ENCODE measurements at places on chromosomes 1 and 21.

DNA sequence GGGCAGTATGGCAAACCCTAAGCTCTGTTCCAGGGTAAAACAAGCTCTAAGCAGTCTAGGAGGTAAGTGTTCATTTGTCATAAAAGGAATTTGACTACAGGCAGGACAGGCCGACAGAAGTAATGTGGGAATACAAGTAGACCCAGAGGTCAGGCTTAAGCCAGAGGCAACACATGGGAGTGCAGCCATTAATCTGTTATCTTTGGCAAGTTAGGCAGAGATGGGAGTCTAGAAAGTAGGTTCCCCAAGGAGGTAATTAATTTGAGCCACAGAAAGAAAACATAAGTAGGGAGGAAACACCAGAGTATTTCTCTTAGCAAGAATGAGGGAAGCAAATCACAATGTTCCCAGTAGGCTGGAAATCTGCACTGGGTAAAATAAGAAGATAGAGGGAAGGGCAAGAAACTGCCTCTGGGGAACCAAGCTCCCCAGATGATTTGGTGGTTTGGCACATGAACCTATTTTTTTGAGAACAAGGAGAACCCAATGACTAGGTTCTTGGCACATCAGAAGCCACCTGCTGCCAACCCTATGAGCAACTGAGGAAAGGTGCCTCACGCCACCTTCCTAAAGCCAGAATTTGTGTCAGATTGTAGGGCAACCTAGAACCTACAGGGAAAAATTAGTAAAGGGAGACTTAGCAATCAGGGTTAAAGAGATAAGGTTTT is 636.4 kb upstream of the PLXNA2 start:
- no peak for DNase-seq

GRCh38 chr1:201471772-201472171 is 2.8 kb upstream of the PHLDA3 start:
- DNase-seq: no peak

- DNase-seq: no peak
These were observed 61.8 kb upstream of the ETS2 start for GRCh38 chr21:38743772-38744529.

GRCh38 chr1:2516124-2516523 is 10.3 kb downstream of the PANK4 start:
- DNase-seq: no peak

GRCh38 chr21:20591284-20591683 is 406.9 kb upstream of the NCAM2 start:
- no peak for DNase-seq

DNA sequence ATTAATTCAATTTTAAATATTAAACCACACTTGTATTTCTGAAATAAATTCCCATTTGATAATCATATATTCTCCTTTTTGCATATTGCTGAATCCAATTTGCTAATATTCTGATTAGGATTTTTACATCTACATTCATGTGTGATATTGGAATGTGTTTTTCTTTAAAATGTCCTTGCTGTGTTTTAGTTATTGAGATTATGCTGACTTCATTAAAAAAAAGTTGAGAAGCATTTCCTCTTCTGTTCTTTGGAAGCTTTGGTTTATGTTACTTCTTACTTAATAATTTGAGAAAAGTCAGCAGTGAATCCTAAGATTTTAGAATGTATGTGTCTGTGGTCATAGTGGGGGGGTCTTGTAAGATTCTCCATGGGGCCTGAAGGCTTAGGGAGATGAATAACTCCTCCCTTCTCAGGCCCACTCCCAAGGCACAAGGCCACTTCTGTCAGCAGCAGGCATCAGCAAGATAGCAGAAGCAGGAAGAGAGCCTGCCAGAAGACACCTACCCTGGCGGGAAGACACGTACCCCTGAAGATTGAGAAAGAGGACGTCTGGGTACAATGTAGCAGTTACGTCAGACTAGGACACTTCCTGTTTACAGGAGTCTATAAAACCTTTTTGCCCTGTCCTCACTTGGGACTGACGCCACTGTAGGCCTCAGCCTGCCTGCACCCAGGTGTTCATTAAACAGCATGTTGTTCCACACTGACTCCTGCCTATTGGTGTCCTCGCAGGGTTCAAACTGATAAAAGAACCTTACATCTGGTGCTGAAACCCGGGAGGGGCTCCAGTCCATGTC is 56.9 kb downstream of the ODF2L start:
- DNase-seq: no peak

- DNase-seq: no peak
These were observed 609.0 kb upstream of the PRMT6 start for GRCh38 chr1:106447466-106447865.

GRCh38 chr1:54325703-54326461 is 80.3 kb downstream of the SSBP3 start:
- DNase-seq: no peak

DNA sequence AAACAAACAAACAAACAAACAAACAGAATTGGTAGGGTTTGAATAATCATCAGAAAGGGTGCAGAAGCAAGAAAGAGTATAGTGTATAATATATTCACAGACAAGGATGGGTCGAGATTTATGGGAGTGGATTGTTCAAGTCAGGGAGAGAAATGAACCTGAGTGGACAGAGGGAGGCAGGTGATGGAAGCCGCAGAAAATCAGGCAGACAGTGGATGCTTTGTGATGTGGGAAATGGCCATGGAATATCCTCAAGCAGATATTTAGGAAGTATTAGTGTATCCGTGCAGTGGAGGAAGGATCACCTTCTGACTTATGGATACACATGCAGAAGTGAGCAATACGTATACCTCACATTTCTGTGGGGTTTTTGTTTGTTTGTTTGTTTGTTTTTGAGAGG is 14.0 kb upstream of the SLC45A1 start:
- no peak for DNase-seq

GRCh38 chr1:62263814-62264353 is 55.4 kb downstream of the KANK4 start:
- no peak for DNase-seq
